ENCODE measurements at places on chromosomes 3 and 15.

GRCh38 chr3:50324351-50325112 lies 2.0 kb upstream of the HYAL2 start:
- DNase-seq = peak; percentile 79

GRCh38 chr15:39273717-39274411 lies 307.0 kb upstream of the THBS1 start:
- DNase-seq = no peak

DNA sequence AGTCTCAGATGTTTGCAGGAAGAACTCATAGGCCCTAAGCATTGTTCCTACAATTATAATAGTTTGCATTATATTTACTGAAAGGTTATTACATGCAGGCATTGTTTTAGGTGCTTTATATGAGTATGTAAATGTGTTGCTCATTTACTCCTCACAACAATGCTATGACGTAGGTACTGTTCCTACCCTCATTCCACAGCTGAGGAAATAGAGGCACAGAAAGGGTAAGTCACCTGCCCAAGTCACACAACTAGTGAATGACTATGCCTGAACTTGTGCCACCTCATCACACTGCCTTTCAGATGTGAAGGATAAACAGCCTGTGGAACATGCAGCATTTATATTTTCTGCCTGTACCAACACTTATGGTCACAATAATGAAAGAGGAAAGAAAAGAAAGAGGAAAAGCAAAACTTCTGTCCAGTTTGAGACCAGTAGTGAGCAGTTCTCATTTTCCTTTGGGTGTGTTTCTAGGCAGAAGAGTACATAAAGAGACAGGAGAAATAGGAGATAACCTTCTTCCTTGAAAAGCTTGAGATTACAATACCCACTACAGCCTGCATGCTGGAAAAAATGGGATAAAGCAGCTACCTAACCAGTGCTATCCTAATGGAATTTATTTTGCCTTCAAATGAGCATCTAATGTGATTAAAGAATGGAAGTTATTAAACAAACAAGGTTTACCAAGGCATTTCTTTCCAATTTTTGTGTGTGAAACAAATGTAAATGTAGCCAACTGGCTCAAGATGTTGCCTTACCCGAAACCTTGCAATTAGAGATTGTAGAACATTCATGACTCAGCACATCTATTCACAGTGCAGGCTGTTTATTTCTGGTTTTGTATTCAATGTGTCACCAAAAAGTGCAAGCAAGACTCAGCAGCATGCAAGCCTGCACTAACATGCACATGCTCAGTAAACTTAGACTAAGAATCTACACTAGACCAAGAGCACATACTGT lies 20.5 kb upstream of the ENTPD3 start:
- DNase-seq = no peak

DNA sequence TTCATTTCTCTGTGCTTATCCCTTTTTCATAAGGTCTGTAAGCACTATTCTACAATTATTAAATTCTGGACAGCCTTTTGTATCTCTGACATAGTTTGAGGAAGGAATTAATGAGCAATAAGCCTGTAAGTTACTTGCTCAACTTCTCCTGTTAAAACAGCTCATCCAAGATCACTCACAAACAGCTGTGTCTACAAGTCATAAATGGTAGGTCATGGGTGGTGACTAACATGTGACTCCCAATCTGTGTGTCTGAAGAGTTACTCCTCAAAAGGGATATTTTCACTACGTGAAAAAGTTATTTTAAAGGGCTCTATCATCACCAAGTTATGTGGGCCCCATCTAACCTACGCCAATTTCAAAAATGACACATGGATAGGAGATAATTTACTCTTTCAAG lies 145.2 kb upstream of the CBLB start:
- no peak for DNase-seq

GRCh38 chr15:77455696-77456321 lies 35.1 kb downstream of the HMG20A start:
- no peak for DNase-seq

DNA sequence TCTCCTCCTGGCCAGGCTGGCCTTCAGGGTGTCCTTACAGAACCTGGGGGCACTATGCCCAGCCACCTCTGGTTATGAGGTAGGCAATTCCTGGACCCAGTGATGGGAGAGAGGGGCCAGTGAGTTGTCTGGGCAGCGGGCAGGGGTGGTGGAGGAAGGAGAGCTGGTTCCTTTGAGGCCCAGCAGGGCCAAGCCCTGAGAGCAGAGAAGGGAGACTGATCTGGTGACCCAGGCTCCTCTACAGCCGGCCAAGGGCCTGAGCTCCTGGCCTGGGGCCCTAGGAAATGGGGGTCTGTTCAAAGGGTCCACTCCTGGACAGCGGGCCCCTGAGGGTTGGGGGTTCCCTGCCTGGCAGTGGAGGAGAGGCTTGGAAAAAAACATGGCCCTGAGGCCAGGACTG lies 7.9 kb downstream of the SLC38A3 start:
- no peak for DNase-seq

DNA sequence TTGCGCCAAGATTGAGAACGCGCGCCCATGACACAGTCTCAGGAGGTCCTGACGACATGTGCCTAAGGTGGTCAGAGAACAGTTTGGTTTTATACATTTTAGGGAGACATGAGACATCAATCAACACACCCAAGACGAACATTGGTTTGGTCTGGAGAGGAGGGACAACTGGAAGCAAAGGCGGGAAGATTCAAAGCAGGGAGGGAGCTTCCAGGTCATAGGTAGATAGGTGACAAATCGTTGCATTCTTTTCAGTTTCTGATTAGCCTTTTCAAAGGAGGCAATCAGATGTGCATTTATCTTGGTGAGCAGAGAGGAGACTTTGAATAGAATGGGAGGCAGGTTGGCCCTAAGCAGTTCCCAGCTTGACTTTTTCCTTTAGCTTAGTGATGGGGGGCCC lies 828.4 kb upstream of the DPPA4 start:
- DNase-seq = no peak

Data from neural crest cell (in vitro differentiated cells).